ENCODE measurements at places on chromosomes 1 and 21.

DNA sequence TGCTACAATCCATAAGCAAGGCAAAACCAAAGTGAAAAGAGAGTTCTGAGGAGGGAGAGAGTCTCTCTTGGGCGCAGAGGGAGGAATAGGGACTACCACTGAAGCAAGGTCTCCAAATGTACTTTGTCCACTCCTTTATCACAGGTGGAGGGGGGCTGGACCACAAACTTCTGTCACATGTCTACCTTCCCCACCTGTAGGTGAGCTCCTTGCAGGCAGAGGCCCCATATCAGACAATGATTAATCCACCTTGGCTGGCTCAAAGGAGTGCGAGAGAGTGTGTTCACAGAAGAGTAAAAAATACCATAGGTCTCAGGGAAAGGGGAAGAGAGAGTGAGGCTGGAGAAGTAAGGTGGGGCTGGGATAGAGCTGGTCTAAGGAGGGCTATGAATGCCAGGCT lies 4.5 kb downstream of the BEND5 start:
- DNase-seq = no peak

GRCh38 chr21:32756096-32756495 lies 15.5 kb downstream of the PAXBP1 start:
- no peak for DNase-seq

DNA sequence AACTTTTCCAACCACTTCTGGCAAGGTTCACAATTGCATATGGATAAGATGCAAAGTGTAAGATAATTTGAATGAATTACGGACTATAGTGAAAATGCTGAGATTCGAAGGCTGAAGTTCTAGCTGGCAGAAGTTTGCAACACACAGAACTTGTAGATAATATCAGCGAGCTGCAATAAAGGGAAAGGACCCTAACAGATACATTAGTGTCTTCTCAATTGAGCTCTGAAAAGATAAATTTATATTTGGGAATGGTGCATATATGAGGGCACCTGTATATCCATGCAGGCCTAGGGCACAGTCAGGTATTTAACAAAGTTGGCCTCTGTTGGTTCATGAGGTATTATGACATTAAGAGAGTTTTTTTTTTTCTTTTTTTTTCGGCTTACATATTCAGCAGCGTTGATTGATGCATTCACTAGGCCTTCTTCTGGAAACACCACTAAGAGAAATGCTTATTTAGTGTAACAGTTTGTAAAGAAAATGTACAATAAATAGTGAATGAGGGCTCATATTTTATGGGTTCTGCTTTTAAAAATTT lies 2.2 kb downstream of the NFIA start:
- no peak for DNase-seq

- no peak for DNase-seq
These were observed 61.1 kb downstream of the FMN2 start for GRCh38 chr1:240152611-240153297.

All from T-helper 17 cell (primary cell).